ENCODE measurements at places on chromosomes 16 and 17. TPM values are rescaled to one million over a fixed set of nuclear protein-coding genes. Genes with fewer than 3 reads are reported as not detected.

DNA sequence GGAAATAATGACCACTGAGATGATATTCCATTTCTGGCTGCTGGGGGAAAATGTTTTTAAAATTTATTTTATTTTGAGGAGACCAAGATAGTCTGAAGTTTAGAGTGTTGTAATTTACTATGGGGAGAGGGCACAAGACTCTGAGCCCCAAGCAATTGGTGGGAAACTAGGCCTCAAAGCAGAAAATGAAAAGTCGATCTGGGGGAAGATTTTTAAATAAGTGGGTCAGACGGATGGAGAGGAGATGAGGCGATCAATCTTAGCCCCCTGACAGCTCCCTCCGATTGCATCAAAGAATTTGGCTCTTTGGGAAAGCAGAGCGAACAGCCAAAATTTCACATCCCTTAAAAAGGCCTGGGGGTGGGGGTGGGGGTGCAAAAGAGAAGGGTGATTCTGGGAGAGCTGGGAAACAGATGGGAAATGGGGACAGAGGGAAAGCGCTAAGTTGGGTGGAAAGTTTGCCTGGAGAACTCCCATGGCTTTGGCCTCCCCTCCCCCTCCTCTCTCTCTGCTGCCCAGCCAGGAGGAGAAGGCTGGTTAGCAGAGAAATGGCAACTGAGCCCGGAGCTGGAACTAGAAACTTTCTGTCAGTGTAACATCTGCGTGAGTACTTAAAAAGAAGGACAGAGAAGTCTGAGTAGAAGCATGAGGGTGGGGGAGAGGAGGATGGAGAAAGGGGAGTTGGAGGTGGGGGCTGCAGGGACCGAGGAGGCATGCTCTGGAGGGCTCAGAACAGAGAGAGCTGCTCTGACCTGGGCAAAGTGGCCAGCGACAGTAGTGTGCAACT is 1.4 kb upstream of the HOXB2 start:
- no peak for DNase-seq

- DNase-seq = no peak
Observed at GRCh38 chr17:39903158-39903884, 15.1 kb downstream of the GSDMB start.

DNA sequence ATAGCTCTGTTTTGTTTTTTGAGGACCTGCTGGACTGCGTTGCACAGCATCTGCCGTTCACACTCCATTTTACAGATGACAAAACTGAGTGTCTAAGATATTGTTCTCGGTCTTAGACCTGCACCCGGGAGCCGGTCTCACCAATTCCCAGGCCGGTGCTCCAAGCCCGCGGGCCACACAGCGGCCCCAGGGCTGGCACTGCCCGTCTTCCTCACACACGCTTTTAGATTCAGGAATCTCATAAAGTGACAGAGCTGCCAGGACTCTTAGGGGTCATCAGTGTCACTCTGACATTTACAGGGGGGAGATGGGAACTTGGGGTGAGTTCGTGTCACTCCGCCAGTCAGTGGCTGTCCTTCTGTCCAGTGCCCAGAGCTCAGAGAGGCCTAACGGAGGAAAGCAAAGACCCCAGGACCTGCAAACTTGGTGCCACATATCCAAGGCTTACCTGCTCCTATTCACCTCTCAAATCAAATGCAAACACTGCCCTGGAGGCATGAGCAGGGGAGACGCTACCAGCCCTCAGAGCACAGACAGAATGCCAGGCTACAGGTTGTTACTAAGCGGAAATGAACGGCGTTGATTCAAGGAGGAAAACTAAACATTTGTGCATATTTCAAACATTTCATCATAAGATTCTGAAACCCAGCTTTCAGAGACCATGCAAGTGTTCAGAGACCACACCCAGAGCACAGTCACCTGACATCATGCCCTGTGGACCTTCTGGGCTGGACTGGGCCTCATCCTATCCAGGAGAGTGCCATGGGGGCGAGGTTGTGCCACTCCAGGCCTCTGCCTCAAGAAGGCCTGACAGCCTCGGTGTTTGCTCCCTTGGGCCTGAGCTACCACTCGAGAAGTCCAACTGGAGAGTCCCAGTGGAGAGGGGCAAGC is 29.5 kb downstream of the TNFRSF13B start:
- DNase-seq = no peak

- DNase-seq = no peak
Observed at GRCh38 chr17:48502901-48503300, 27.9 kb downstream of the HOXB1 start.

DNA sequence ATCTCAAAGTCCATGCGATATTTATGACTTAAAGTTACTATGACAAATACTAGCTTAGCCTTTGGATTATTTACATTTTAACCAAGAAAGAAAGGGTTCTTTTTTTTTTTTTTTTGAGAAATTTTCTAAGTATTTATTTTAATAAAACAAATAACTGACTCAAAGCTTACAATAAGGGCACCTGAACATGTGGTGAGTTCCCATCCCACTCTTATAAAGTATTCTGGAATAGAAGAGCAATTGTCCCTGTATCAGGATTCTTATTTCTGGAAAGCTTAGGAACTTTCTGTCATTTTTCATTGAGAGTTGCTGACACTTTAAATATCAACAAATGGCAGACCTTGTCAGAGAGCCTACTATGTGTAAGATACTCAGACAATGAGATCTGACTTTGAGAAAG is 686.1 kb upstream of the SOX9 start:
- DNase-seq = no peak

GRCh38 chr17:52026075-52026474 is 132.4 kb downstream of the CA10 start:
- DNase-seq = no peak

- no peak for DNase-seq
Observed at GRCh38 chr17:82883419-82884031, 43.7 kb upstream of the ZNF750 start.

DNA sequence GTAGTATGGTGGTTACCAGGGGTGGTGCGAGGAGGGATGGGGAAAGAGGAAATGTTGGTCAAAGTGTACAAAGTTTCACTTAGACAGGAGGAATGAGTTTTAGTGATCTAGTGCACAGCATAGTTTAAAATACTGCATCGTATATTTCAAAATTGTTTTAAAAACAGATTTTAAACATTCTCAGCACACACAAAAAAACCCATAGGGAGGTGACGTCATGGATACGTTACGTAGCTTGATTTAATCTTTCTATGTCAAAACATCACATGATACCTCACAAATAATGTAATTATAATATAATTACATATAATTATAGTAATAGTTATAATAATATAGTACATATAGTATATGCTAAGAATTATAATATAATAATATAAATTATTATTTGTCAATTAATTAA is 614.2 kb downstream of the TMEM114 start:
- no peak for DNase-seq

The TBC1D3C gene
- total RNA-seq = not detected

The EPX gene
- not detected for total RNA-seq

The PPM1E gene
- total RNA-seq = not detected

The CNGB1 gene
- not detected for total RNA-seq

The CTF1 gene
- 0.21 TPM for total RNA-seq

All from activated naive CD4-positive, alpha-beta T cell treated with anti-CD3 and anti-CD28 coated beads for 36 hours (primary cell).